Activated CD4-positive, alpha-beta memory T cell treated with anti-CD3 and anti-CD28 coated beads for 36 hours (primary cell): ENCODE measurements at places on chromosomes 16 and 17.

DNA sequence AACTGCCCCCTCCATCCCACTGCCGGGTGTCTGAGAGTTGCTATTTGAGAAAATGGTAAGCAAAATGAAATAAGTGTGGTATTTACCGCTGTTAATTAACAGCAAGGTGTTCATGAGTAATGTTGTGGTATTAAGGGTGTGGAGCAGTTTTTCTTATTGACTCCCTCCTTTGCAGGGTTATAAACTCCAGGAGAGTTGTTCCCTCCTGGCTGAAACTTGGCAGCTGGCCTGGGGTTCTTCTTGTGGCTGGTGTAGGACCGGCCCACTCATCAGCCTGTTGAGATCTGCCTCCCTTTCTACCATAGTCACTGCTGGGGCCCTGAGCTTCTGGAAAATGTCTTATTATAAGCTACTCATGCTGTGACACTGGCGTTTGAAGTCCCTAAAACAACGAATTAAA lies 128.6 kb downstream of the SOX9 start:
- DNase-seq, result no peak

DNA sequence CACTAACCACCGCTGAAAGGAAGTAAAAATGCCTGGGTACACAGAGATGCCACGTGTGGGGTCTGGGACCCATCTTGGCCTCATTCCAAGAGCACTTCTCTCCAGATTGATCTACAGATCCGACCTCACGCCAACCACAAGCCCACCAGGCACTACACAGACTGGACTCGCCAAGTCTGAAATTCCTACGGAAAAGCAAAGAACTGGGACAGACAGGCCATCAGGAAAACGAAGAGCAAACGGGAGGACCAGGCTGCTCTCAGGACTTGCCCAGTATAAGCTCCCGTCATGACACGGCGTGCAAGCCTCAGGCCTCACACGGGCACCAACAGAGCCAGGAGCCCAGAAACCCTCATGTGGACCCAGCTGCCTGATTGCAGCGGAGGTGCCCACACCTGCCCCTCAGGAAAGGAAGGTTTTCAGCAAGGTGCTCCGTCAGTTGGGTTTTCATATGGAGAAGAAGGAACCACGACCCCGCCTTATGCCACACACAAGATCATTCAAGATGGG lies 20.1 kb upstream of the C16orf95 start:
- DNase-seq, result no peak

DNA sequence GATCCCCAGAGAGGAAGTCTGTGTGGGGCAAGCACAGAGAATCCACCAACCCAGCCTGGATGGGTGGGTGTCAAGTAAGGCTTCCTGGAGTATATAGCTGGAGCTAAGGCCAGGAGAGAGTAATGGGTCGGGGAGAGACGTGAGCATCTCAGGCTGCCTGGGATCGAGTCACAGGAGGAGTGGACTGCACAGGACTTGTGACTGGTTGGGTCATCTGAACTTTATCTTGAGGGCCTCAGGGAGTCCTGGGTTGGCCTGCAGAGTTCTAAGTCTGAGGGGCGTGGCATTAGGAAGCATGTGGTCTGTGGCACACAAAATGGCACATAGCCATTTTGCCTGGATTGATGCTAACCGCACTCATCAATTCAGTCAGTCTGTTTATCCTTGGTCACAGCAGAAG lies 1.5 kb downstream of the PLA2G15 start:
- DNase-seq, result no peak

DNA sequence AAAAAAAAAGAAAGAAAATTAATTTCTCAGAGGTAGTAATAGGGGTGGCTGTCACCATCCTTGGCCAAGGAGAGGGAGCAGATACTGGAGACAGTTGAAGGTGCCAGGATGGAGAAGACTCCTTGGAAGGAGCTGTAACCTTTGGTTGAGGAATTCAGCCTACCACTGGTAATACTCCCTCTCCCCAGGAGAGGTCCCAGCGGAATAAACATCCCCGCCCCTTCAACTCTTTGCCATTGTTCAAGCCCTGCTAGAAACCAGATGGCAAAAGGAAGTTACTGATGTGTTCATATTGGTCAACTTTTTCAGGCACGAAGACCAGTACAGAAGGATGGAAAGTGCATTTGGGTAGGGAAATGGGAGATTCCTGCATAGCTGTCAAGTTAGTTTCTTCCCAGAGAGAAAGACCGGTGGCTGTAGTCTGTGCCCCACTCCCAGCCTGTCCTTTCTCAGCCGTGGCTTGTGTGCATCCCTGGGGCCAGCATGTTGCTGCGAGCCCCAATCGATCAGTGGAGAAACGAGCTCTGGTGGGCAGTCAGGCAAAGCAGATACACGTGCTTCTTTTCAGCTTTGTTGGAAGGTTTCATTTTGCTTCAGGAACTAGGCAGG lies 612.1 kb downstream of the MAF start:
- DNase-seq, result no peak

GRCh38 chr17:73492821-73493814 lies 151.1 kb downstream of the SDK2 start:
- DNase-seq, result no peak

DNA sequence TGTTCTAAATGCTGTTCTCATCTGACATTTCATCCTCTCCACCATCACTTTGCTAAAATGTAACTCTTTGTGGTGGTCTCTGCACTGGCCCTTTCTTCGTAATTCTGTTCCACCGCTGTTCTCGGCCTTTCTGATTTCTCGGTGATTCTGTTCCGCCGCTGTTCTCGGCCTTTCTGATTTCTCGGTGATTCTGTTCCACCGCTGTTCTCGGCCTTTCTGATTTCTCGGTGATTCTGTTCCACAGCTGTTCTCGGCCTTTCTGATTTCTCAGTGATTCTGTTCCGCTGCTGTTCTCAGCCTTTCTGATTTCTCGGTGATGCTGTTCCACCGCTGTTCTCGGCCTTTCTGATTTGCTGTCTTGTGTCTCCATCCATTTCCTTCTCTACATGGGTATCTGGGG lies 12.3 kb downstream of the FOXF1 start:
- DNase-seq, result no peak

DNA sequence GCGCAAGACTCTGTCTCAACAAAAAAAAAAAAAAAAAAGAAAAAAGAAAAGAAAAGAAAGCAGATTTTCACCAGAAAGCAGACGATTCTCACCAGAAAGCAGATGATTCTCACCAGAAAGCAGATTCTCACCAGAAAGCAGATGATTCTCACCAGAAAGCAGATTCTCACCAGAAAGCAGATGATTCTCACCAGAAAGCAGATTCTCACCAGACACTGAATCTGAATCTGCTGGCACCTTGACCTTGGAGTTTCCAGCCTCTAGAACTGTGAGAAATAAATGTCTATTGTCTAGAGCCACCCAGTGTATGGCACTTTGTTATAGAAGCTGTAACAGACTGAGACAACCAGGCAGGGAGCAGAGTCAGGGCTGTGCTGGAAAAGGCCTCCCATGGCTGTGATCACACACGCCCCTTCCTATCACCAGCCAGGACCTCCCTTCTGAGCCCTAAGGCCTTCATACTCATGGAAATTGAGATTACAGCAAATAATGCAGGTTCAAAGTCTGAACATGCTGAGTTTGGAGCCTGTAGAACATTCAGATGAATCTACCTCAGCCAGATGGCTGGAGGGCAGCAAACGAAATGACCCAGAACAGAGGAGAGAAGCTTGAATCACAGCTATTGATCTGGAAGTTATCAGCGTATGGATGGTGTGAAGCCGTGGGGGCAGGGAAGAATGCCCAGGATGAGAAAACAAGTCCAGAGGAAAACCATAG lies 309.3 kb downstream of the SLC39A11 start:
- DNase-seq, result no peak

GRCh38 chr17:1469231-1469852 lies 13.3 kb upstream of the CRK start:
- DNase-seq, result no peak

GRCh38 chr17:40516581-40517285 lies 15.3 kb upstream of the TNS4 start:
- peak; percentile 83 for DNase-seq

- no peak for DNase-seq
Observed at GRCh38 chr16:78198288-78198687, 98.8 kb downstream of the WWOX start.

- DNase-seq, result peak; percentile 76
Observed at GRCh38 chr16:75099738-75100602, 16.6 kb downstream of the LDHD start.

GRCh38 chr17:62782730-62783270 lies 25.3 kb downstream of the MARCHF10 start:
- DNase-seq, result no peak

- DNase-seq, result no peak
Observed at GRCh38 chr17:42591411-42591810, 13.9 kb upstream of the PSMC3IP start.
